Activated T-cell treated with anti-CD3 and anti-CD28 coated beads for 4 hours (primary cell): ENCODE measurements at places on chromosomes 13 and 19.

DNA sequence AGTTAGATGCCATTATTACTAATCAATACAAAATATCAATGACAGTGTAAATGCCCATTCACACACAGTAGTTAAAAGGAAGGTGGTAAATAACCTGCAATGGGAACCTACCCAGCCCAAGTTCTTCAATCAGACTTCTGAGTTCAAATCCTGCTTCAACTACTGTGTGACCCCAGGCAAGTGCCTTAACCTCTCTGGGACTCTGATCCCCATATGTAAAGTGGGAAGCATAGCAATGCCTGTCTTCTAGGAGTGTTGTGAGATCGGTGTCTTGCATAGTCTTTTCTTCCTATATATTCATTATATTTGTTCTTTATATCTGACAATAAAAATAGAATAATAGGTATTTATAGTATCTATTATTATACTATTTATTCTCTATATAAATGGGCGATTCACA lies 6.9 kb downstream of the TIMM13 start:
- DNase-seq = no peak

GRCh38 chr19:50432221-50433028 lies at the start of gene MYBPC2:
MYBPC2 (plus strand) TSS chr19:50432892; CDS start chr19:50432954, 62 bp downstream.
- no peak for DNase-seq

- DNase-seq = no peak
Observed at GRCh38 chr13:33868343-33868994, 50.5 kb downstream of the RFC3 start.

DNA sequence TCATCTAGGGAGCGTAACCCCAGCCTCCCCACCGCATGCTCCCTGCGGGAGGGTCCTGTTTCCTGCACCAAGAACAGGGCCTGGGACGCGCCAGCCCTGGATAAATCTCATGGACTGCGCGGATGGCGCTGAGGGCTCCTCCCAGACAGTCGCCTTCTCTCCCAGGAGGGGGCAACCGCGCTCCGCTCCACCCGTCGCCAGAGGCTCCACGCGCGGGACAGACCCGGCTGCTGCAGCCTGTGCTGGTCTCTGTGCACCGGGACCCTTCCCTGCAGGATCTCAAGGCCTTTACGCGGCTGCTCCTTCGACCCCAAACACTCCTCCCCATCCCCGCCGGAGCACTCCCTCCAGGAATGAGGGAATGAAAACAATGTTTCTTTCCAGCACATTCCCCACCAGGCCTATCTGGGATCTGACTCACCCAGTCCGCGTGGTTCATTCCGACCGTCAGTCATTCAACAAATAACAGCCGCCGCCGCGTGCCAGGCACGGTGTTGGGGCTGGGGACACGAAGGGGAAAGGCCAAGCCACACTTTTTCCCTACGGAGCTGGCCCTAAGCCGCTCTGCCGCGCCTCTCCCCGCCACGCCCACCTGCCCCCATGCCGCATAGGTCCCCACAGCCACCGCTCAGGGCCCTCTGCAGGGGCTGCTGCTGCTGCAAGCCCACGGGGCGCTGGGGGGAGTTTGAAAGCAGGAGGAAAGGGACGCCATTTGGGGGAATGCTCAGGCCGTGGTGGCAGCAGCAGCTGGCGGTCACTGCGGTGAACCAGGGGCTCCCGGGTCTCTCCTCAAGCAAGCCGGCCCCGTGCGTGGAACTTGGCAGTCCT lies 6.0 kb downstream of the PNMA8B start:
- no peak for DNase-seq

- DNase-seq = no peak
Observed at GRCh38 chr19:37926255-37926654, 19.2 kb downstream of the SIPA1L3 start.

GRCh38 chr13:66128201-66128600 lies 1101.9 kb downstream of the PCDH9 start:
- DNase-seq = no peak

DNA sequence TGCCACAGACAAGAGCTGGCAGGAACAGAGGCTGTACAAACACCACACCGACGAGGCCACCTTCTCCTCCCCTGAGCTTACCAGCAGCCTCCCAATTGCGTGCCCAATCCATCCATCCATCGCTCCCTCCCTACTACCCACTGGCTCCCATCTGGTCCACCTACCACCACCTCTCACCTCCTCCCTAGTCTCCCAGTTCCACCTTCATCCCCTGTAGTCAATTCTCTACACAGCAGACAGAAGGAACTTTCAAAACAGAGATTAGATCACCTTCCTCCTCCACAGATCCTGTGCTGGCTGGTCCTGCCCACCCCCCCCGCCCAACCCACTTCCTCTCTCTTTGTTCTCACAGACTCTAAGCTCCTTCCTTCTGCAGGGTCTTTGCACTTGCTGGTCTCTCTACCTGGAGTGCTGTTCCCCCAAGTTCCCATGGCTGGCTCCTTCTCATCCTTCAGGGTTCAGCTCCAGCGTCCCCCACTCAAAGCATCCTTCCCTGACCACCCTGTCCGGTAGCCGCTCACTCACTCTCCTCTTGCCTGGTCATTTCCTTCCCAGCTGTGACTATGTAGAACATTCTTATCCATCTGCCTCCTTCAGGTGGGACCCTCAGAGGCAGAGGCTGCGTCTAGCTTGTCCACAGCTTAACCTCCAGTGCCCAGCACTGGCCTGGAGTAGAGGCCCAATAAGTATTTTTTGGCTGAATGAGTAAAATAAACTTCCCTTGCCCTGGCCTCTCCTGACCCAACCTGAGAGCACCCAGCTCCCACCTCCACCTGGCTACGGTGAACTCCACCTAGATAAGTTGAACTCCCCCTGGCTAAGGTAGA lies 23.0 kb downstream of the PIN1 start:
- no peak for DNase-seq

DNA sequence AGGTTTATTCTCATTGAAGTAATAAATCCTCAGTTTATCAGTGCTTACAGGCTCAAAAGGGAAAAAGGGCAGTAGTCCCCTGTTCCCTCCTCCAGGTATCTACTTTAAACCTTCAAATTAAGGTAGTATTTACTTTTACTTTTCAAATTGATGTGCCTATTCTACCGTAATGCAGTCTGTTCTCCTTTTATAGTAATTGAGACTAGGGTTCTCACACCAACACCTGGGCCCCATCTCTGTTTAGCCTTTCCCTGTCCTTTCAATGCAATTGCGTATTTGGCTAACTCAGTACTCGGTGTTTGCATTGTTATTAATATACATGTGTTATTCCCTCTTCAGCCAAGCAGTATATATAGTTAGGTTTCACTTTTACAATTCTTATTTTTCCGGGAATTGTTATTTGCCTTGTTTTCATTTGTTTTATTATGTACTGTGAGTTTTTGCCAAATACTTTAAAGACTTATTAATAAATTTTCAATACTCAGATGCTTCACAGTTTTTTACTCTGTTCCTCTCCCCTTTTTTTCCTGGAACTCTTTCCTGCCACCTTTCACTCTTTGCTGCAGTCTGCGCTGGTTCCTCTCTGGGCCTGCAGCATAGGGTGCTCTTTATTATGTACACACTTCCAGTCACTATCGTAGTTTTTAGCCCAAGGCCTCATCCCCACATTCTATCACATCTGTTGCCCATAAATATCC lies 30.3 kb downstream of the USPL1 start:
- DNase-seq = no peak

DNA sequence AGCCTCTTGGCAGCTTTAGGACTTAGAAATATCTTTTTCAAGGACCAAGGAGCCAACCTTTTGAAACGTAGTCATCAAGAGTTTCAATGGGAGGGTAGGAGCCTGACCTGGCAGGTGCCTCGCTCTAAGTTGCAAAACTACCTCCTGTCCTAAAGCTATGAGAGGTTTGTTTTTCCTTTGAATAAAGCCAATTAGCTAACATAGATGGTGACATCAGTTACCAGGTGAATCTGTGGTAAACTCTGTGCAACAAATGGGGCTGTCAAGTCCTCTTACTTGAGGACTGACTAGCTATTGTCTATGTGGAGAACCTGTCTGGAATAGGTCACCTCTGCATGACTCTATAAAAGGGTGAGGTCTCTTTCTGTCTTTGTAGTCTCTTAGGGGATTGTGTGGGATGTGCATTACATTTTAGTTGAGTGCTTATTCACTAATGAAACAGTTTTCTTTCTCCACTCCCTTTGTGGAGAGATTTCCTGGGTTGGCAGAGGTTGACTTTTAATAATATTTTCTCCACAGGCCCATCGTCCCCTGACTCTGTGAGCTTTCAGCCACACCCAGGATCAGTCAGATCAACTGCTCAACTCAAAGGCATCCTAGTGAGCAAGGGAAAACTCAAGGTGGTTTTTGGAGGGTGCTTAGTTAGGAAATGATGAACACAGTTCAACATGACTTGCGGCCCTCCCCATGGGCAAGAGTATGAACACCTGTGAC lies 9.9 kb downstream of the ARL11 start:
- DNase-seq = no peak

DNA sequence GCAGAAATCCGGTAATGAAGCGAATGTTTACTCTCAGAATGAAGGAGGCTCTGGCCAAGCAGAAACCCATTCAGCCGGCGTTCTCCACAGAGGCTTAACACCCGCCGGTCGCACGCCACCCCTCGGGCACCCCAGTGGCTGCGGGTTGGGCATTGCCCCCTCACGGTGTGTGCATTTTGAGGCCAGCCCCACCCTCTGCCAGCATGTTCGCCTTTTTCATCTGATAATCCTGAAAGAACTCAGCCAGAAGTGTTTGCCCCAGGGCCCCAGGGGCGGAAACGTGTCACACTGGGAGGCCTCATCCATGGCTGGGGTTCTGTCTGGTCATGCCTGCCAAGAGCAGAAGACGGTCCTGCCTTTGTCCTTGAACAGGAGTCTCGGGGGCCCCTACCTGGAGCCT lies 34.2 kb downstream of the COMP start:
- DNase-seq = no peak

- DNase-seq = no peak
Observed at GRCh38 chr19:33344573-33344925, 29.0 kb upstream of the CEBPG start.

GRCh38 chr19:30884146-30884812 lies 465.0 kb downstream of the TSHZ3 start:
- no peak for DNase-seq

DNA sequence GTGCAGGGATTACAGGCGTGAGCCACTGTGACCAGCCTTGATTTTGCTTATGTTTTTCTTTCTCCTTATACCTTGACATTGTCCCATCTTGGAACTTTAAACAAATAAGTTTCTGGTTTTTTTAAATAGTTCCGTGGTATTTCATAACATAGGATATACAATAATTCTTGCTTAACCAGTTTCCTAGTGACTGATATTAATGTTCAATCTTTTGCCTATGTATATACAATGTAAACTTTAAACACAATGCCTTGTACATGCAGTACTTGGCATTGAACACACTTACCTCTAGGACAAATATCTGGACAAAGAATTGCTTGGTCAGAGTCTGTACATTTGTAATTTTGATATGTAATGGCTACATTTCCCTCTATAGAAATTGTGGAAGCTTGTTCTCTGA lies 24.4 kb upstream of the SPACA4 start:
- no peak for DNase-seq

DNA sequence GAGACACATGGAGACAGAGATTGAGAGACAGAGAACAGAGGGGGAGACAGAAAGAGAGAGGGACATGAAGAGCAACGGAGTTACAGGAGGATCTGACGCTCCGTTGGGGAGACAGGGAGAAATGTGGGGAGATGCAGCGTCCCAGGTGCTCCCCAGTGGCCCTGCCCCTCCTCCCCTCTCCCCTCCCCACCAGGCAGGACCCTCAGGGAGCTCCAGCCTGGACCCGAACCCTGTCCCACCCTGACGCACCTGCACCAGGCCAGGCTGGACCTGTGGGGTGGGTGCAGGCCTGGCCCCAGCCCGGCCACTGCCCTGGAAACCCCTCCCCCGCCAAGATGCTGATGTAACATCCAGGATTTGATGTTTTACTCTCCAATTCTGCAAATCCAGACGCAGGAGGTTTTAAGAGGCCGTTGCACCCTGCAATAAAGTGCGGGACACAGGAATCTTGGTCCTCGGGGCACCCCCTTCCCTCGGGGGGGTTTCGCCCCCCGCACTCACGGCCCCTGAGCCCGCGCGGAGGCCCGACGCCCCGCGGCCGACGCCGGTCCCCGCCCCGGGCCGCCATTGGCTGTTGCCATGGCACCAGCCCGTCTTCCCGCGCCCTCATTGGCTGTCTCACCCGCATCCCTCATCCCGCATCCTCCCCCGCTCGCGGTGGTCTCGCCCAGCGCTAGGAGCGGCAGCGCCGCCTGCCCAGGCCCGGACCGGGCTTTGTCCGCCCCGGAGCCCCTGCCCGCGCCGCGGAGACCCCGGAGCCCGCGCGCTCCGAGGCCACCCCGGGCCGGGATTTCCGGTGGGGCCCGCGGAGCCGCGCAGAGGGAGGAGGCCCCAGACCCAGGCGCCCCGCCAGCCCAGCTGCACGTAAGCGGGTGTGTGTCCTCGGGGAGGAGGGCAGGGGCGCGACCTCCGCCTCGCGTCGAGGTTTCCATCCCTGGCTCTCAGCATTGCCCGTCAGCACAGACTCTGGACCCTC lies at the start of gene APC2:
Gene APC2, plus strand, starts transcription at position 655 of the 976 bp plus-strand sequence. CDS start 2,881 bp downstream, outside the sequence.
- DNase-seq = no peak

GRCh38 chr19:11624069-11624463 lies 26.8 kb downstream of the ZNF627 start:
- DNase-seq = no peak

- no peak for DNase-seq
Observed at GRCh38 chr13:33846303-33847062, 28.5 kb downstream of the RFC3 start.

- DNase-seq = no peak
Observed at GRCh38 chr19:29329460-29330134, 116.6 kb upstream of the UQCRFS1 start.

DNA sequence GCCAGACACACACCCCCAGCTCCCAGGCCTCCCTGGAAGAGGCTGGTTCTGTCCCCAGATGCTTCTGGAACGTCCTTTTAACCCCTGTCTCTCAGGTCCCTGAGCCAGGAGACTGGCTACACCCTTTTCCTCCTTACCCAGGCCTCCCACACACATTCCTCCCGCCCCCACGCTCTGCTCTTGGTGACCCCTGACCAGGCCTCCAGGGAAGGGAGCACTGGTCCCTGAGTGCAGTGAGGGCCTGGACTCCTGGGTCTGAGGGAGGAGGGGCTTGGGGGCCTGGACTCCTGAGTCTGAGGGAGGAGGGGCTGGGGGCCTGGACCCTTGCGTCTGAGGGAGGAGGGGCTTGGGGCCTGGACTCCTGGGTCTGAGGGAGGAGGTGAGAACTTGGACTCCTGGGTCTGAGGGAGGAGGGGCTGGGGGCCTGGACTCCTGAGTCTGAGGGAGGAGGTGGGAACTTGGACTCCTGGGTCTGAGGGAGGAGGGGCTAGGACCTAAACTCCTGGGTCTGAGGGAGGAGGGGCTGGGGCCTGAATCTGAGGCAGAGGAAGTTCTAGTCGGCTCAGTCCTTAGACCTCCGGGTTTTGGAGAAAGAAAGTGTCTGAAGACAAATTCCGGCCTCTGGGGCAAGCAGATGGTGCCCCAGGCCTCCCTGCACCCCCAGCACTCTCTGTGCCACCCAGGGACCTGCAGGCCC lies 527 bp downstream of the KLK6 start:
- no peak for DNase-seq

- DNase-seq = no peak
Observed at GRCh38 chr13:20344836-20345490, 112.8 kb upstream of the GJB6 start.

DNA sequence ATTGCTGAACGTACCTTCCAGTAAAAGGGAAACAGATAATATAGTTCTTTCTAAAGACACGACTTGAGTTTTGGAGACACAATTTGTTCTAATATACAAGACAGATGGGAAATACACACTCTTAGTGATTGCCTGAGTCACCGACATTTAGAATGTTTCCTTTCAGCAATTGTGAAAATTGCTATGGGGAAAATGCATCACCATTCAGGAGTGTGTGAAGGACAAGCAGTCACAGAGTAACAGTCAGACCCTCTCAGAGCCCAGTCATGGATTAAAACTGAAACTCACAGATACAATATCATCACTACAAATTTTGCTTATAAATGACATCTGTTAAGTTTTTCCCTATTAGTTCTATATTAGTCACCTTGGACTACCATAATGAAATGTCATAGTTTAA lies 286.1 kb downstream of the SPRY2 start:
- DNase-seq = no peak
